ENCODE measurements at places on chromosomes 6 and 20.

DNA sequence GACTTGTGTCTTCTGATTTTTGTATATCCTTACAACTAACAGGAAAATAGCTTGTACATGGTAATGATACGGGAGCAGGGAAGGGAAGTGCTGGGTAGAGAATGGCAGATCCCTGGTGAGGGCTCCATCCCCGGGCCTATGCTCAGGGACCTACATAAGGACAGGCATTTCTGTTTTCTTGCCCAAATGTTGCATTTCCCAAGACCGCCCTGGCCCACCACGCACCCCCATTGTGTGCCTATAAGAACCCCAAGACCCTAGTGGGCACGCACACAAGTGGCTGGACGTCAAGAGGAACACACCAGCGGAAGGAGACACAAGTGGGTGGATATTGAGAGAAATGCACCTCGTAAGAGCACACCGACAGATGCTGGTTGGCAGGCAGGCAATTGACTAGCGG lies 616.3 kb upstream of the MAN1A1 start:
- no peak for DNase-seq

DNA sequence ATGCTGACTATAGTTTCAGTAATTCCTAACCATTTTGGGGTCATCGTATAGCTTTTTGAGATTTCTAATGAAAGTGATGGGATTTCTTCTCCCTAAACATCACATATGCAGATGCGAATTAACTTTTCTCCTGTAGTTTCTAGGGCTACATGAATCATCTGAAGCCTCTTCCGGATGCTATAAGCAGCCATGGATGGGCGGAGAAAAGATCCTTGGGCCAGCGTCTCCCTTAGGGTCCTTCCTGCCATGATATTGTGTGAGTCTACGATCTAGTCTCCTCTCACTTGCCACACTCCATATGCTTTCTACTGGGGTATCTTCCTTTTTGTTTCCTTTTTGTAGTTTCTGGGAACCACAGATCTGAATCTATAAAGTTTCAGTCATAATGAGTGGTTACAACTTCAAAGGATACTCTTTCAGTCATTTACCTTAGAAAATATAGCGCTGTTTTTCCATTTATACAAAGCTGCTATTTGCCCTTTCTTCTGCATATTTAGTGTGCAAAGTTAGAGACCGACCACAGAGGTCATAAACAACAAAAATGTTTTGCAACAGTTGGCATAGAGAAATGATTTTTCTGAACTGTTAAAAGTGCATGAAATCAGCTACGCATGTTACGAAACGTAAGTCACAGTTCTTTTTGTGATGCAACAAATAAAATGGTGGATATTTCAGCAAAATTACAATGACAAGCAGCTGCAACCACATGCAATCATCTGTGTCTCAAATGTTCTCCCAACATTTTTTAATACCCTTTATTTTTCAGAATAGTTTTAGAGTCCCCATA lies 396.2 kb upstream of the SLC35B3 start:
- DNase-seq, result no peak

- DNase-seq, result no peak
These were observed 3.4 kb downstream of the CALHM4 start for GRCh38 chr6:116556814-116557415.

GRCh38 chr20:32083469-32083868 lies 26.0 kb upstream of the TM9SF4 start:
- no peak for DNase-seq

GRCh38 chr6:13262302-13263230 lies 65.8 kb downstream of the TBC1D7 start:
- no peak for DNase-seq

GRCh38 chr6:155128977-155129376 lies 133.9 kb downstream of the TIAM2 start:
- no peak for DNase-seq

DNA sequence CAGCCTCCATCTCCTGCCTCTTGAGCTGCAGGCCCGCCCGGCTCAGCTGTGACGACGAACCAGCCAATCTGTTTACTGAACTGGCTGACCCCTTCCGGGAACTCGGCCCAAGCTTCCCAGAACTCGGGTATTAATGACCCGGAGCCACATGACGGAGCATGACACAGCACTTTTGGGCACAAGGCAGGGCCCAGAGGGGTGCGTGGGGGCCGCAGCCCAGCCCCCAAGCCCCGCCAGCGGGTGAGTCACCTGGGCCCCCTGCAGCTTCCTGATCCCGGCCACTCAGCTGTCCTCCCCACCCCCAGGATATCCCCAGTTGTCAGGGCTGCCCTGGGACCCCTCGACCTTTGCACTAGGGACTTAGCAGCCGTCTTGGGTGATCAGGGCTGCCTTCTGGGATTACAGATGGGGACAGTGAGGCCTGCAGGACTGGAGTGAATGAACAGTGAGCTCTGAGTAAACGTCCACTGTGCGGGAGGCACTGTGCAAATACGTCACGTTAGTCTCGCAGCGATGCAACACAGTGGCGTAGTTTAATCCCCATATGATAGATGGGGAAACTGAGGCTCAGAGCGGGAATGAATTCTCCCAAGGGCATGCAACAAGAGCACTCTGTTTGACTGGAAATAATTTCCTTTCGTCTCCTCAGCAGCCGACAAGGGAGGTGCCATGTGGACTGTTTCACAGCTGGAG lies 102.1 kb downstream of the CEBPB start:
- DNase-seq, result no peak

- no peak for DNase-seq
These were observed 162.6 kb downstream of the CARMIL1 start for GRCh38 chr6:25441663-25442270.

- DNase-seq, result no peak
These were observed 475.7 kb downstream of the CD83 start for GRCh38 chr6:14593286-14593685.

- DNase-seq, result no peak
These were observed 262.4 kb downstream of the PHF3 start for GRCh38 chr6:63897952-63898351.

- no peak for DNase-seq
These were observed 95.6 kb downstream of the CDH26 start for GRCh38 chr20:60053818-60054190.

GRCh38 chr6:109897561-109898080 lies 80.5 kb upstream of the GPR6 start:
- no peak for DNase-seq

DNA sequence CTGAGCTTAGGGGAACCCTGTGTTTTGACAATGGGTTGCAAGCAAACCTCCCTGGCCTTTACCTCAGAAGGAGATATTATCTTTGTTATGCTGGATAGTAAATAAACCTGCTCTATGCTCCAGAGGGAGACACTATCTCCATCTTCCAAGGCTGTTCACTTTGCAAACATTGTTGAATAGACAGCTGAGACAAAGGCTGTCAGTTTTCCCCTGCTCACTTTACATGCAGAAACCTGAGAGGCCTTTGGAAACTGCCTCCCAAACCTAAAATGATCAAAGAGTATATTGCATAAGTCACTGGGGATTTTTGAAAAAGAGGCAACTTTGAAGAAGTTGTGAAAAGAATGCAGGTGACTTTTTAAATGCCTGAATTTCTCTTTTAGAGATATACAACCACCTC lies 61.6 kb downstream of the MRAP2 start:
- DNase-seq, result no peak

DNA sequence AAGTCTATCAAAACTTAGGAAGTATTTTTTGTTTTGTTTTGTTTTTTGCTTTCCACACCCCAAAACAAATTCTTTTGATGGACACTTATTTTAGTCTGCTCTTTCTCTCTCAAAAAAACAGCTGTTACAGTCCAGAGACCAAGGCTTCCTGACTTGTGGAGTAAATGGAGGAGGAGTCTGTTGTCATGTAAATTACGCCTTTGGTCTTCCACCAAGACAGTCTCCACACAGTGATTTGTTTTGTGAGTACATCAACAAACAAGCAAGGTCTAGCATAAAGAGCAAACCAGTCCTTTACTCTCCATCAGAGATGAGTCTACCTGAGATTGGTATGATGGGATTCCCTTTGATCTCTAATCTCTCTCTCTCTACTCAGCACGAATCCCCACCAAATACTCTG lies 588.0 kb upstream of the ARID1B start:
- DNase-seq, result no peak

DNA sequence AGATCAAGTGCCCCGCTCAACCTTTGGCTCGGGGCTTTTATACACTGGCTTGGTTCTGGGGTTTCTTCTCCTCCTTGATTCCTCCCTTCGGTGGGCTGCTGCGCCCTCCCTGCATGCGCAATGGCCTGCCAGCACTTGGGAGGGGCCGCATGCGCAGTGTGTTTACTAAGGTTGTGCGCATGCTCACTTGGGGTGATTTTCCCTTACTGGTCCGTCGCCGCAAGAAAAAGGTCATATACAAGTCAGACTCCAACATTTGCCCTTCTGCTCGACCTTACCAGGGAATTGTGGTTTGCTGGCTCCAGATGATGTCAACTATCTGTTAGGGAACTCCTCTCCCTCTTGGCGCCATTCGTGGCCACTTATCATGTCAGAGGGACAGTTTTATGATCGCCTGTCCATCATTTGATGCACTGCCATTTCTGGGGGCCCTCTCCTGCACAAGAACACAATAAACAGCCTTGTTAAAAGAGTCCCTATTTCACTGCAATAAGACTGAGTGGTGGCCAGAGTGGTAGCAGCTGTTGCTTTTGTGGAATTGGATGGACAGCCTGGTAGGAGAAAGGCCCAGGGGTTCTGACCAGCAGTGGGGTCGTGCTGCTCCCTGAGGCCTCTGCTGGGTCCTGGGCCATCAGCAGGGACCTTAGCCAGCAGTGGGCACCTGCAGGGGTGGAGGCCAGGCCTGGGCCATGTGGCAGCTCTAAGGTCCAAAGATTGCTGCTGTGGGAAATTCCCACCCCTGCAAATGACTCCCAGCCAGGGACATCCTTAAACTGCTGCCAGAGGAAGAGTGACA lies 2.8 kb upstream of the LBP start:
- no peak for DNase-seq

DNA sequence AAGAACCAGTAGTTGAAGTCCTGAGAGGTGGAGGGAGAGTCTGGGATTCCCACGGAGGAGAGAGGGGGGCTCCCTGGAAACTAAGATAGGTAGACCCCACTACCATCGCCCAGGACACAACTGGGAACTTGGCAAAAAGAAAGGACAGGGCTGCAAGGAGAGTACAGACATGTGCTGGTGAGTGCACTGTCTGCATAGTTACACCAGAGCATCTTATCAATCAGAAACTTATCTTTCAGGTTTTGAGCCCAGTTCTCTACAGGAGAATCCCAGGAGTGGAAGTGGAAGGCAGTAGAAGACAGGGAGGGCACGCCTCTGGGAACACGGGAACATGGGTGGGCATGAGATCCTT lies 12.2 kb downstream of the NFKBIL1 start:
- no peak for DNase-seq

- DNase-seq, result no peak
These were observed 10.0 kb upstream of the SIRPG start for GRCh38 chr20:1667502-1668085.

- DNase-seq, result no peak
These were observed 348.6 kb downstream of the CD109 start for GRCh38 chr6:74044417-74045096.

- DNase-seq, result no peak
These were observed at the start of gene BPIFB1 for GRCh38 chr20:33282991-33283555. TSS of gene BPIFB1 (plus strand) at chr20:33283214. CDS start at chr20:33286074, 2,860 bp downstream.

DNA sequence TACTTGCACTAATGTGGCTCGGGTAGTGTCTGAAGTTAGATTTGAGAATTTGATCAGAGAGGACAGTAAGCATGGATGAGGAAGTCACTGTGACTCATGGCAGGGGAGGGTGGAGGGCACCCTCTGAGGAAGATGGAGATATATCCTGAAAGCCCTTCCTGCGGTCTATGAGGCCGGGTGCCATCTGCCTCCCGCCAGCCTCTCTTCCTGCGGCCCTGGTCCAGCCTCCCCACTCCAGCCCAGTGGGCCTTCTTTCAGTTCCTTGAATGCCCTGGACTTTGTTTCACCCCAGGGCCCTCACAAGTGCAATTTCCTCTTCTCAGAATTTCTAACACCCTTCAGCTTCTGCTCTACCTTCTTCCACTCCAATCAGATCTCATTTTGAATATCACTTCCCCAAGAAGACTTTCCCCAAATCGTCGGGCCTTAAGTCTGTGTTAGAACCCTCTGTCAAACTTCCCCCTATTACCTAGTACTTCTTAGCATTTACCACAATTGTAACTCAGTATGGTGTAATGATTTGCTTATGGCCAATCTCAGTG lies 20.2 kb upstream of the TNFAIP3 start:
- no peak for DNase-seq

GRCh38 chr6:3304500-3305215 lies 45.9 kb downstream of the PSMG4 start:
- DNase-seq, result no peak

DNA sequence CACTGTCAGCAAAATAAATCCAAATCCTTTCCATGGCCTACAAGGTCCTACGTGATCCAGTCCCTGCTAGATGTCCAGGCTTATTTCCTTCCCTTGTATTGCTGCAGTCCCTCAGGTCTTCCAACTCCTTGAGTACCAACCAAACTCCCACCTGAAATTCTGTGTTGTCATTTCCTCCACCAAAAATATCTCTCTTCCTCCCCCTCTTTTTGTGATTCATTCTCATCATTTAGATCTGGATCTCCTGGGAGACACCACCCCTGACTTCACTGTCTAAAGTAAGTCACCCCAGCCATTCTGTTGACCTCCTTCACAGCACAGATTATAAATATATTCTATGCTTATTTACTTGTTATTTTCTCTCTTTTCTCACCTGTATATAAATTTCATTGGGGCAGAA lies 9.0 kb upstream of the LOC128125822 start:
- DNase-seq, result no peak

- no peak for DNase-seq
These were observed 618.9 kb upstream of the GJE1 start for GRCh38 chr6:141513830-141514229.

DNA sequence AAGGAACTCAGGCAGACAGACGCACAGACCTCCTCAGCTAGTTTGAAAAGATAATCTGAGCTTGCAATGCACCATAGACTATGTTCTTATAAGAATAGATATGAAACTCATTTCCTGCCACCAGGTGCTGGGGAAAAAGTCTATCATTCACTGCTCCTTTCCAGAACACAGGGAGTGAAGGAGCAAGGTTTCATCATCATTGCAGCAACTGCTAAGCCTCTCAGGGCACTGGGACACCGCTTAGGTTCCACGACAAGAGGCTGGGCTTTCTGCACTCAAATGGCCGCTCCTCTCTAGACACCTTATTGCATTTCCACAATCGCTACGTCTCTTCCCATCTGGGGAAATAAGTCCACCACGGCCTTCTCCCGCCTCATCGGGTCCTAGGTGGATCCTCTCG lies 418.5 kb upstream of the JARID2 start:
- no peak for DNase-seq

DNA sequence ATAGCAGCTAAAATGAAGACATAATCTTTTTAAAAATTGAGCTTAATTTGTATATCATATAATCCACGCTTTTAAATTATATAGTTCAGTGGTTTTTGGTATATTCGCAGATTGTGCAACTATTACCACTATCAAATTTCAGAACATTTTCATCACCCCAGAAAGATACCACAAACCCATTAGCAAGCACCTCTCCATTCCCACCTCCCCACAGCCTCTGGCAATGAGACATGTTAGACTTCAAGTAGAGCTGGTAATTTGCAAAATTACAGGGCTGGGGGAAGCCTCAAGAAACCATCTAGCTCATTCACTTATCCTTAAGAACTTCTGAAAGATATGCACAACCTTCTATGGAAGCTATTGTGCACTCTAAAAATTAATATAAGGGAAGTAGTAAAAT lies 37.2 kb downstream of the TRMT6 start:
- DNase-seq, result no peak
